Mucosa of gallbladder (tissue), 1 donor: ENCODE measurements at places on chromosomes 7 and 10.

GRCh38 chr10:99612167-99612831 is 7.9 kb downstream of the SLC25A28 start:
- DNase-seq = peak; percentile 27

GRCh38 chr7:112929421-112929820 is 139.2 kb upstream of the TMEM168 start:
- DNase-seq = no peak

DNA sequence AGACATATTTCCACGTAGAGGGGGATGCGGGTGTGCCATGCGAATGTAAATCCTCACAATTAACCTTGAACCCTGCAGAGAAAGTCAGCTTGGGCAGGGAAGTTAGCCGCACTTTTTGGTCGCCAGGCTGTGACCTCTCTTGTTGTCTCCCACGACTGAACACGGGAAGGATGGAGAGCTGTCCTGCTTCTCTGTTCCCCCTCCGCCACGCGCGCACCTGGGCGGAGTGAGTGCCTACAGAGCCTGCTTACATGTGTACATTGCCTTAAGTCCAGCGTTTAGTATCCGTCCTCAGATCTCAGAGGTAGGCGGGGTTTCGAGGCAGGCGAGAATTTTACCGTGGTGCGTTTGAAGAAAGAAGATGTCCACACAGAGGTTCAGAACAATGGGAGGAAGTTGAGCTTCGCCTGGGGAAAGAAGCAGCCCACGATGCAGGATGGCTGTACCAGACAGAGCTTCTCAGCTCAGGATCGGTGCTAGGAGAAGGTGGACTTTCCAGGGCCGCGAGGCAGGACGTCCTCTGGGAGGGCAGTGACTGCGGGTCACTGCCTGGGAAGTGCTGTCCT is 482 bp upstream of the ERCC6 start:
- DNase-seq = peak; percentile 37

- no peak for DNase-seq
Observed at GRCh38 chr10:93058139-93058538, 2.5 kb upstream of the CYP26C1 start.

DNA sequence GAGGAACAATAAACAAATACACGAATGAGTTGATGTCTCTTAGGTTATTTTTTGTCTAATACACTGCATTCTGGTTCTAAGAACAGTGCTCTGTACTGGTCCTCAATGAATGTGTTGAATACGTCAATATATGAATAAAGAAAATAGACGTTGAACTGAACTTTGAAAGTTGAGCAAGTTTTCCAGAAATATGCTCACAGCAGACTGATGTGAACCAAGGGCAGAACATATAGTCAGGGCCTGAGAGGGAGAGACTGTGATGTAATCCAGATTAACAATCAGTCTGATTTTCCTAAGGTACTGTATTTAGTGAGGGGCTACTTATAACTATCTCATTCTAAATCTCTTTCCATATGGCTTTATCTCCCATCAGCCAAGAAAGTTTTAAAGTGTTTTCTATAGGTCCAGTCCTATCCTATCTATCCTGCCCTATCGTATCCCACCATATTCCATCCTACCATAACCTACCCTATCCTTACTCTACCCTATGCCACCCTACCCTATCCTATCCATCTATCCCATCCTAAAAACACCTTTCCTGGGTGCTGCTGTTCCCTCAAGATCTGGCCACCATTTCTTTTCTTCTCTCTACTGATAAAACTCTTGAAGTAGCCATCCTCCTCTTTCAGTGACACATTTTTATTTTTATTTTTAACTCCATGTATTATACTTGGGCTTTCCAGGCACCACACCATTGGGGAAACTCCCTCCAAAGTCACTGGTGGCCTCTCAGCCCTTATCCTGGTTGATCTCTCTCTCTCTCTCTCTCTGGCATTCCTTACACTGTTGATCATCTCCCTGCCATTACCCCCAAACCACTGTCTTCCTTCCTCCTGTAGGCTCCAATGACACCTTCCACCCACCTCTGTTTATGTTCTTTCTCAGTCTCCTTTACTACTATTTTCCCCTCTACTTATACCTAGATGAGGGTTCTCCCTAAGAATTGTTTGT is 212.3 kb upstream of the SLC26A5 start:
- DNase-seq = no peak

DNA sequence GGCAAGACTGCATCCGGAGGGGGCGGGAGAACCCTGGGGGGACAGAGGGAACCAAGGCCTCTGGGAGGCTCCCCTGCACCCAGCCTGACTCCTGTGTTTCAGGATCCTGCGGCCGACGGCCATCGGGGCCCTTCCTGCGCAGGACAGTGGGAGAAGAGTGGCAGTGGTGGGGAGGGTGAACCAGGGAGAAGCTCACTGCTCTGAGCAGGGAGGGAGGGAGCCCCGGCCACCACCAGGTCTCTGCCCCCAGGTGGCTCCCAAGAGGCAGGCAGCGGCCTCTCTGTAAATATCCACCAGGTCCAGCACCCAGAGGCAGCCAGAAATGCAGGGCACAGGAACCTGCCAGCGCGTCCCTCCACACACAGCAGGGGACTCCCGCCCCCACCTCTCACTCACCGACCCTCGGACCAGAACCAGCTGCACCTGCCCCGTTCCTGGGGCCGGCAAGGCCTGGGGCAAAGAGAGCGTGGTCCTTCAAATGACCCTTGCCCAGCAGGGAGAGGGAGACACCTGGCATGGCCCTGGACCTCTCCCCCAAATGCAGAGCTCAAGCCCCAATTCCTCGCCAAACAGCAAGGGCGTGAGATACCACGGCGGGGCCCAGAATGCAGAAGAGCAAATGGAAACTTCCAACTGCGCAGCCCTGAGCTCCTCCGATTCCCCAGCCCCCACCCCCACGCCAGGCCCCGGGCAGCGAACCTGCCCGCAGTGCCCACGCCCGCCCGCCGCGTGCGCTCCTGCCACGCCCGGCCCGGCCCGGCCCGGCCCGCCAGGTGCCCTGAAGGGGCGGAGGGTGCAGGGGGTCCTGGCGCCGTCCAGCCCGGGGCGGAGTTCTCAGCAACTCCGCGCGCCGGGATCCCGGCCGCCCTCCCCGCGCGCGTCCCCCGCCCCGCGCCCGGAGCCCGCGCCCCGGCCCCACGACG is 805 bp downstream of the RASGEF1A start:
- DNase-seq = no peak

DNA sequence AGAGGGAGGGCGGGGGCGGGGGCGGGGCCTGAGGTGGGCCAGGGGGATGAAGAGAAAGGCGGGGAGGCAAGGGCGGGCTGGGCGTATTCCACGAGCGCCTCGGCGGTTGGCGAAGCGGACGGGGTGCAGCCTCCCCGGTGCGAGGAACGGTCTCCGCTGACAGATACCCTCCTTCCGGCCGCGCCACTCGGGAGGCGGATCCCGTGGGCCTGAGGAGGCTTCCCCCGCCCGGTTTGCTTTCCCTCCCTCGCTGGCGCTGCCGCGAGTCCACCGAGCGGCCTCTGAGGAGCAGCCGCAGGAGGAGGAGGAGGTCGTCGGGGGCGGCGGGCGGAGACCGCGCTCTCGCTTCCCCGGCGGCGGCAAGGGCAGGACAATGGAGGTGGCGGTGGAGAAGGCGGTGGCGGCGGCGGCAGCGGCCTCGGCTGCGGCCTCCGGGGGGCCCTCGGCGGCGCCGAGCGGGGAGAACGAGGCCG is at the start of gene TRIM24:
Gene TRIM24, plus strand, starts transcription at position 84 of the 473 bp plus-strand sequence. Its CDS starts 290 bp downstream, at position 374.
- DNase-seq = no peak

DNA sequence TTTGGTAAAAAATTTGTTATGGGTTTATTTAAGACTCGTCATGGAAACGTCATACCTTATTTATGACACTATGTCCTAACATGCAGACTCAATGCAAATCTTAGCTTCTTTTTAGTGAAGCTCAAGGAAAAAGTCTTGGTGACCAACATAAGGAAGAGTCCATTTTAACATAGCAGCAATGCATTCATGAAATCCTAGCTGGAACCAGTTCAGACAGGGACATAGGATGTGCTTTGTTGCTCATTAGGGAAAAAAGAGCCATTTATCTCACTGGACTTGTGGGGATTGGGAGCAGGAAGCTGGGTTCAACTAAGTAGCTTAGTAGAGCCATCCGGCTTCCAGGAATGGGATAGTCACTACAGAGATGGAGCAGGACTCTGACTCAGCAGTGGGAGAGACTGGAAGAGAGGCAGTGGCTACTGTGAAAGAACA is 100.7 kb upstream of the DKK1 start:
- no peak for DNase-seq

- DNase-seq = no peak
Observed at GRCh38 chr10:10798102-10798863, 219.4 kb upstream of the CELF2 start.

DNA sequence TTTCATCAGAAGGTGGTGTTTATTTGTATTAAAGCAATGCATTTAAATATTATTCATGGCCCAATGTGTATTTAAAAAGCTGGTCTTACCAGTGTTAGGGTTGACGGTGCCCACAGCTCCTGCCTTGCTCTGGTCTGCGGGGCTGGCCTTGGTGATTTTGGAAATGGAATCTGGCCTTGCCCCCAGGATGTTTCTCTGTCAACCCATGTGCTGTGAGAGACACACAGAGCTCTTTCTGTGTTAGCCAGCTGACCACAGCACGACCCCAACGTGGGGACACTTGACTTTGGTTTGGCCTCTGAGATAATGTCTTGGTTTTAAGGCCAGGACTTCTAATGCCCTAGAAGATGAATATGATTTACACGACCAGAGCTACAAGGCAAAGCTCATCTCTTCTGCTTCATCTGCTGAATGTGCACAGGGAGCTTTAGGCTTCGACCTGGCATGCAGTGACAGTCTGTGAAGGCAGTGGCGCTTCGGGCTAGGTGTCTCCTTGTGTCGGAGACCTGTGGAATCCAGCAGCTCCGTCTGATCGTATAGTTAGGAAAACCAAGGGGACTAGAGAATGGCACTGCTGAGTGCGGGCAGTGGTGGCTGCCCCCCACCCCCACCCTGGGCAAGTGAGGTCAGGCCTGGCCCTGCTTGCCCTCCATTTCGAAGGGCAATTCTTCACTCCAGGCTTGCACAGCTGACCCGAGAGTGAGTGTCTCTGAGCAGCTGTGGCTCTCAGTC is 246.1 kb downstream of the EBF3 start:
- no peak for DNase-seq

DNA sequence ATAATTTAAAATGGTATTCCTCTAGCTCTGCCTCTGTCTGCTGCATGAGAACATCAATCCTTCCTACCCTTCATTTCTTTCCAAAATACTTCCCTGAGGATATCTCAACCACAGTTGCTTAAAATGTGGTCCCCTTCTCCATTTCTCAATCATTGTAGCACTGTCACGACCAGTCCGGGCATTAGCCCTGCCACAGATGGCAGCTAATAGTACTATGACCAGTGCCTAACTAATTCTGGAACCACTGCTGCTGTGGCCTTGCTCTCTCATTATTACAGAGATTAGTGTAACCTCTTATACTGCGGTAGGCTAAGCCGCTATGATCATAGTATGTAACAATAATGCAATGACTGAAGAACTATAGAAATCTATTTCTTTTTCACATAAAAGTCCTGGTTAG is 66.0 kb downstream of the REEP3 start:
- no peak for DNase-seq

DNA sequence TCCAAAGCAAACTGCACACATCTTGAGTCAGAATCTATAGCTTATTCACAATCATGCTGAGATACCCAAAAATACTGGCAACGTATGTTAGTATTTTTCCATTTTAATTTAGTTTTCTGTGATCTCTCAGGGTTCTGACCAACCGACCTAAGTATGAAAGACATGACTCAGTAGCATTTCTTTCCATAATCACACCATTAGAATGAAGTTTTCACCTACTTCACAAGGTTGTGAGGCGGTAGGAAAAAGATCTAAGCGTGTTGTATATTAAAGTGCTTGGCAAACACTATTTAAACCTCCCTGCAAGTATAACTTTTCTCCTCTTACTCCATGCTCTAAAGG is 49.1 kb downstream of the PLCE1 start:
- DNase-seq = no peak

GRCh38 chr10:71746344-71747037 is 26.8 kb downstream of the VSIR start:
- peak; percentile 58 for DNase-seq

GRCh38 chr7:150759479-150759878 is 22.3 kb downstream of the GIMAP5 start:
- DNase-seq = no peak

GRCh38 chr7:105963038-105963667 is at the start of gene CDHR3:
Gene CDHR3, plus strand, starts transcription at chr7:105963264. Its CDS starts 55 bp downstream, at chr7:105963319.
- DNase-seq = no peak

DNA sequence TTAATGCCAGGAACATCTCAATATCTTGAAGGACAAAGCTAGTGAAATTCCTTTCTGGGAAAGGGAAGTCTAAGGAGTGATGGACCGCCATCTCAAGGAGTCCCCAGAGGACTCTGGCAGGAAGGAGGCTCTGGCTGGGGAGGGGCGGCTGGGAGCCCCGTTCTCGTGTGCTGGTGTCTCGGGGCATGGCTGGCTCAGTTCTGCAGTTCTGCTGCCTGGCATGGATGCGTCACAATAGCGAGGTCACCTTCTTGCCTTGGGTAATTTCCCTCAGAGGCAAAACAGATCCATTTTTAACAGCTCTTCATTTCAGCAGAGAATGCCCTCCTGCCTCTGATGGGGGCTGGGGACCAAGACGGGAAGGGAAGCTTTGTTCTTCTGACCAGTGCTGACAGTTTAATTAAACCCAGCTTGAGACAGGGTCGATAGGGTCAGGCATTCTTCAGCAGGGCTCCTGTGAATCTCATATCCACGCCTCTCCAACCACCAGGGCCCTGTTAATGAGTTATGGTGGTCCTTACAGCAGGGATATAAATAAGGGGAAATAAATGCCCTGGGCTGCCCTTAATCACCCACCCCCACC is 35.7 kb downstream of the SLIT1 start:
- DNase-seq = no peak

DNA sequence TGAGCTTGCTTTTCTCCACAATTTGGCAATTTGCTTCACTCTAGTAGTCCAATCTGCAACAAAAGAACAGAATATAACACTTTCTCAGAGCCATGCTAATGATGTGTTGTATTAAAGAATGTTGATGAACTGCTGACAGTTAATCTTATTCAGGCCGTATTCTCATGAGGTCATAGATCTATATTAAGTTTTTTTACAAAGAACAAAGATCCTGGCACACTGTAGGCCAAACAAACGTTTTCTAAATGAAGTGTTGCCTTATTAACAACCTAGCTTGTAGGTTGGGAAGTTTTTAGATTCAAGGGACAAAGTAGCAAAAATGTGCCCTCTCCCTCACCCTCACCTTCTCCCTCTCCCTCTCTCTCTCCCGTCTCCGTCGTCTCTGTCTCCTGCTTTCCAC is 6.8 kb downstream of the HILPDA start:
- no peak for DNase-seq

GRCh38 chr10:45198486-45199204 is 116.8 kb downstream of the OR13A1 start:
- DNase-seq = no peak

DNA sequence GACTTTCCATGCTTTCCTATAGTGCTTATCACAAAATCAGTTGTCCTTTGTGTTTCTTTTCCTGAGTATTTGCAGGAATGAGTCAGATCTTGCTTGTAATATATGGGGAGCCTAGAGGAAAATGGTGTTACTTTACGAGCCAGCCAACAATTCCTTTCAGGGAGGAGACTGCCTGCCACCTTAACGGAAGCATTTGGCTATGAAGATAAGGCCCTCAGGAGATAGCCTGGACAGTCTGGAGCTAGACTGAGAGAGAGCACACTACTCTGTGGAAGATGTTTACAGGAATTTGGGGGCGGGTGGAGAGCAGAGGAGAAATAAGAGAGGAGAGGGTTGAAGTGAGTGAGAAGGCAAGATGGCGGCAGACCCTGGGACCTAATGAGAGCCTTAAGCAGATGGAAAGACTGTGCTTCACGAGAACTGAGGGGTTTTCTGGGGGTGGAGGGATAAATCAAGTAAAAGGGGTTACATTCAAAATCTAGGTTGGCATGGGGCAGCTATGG is 126.3 kb downstream of the SNX10 start:
- no peak for DNase-seq

- DNase-seq = no peak
Observed at GRCh38 chr7:1226186-1226901, 6.3 kb upstream of the UNCX start.
